ENCODE measurements at places on chromosomes 6 and 20.

DNA sequence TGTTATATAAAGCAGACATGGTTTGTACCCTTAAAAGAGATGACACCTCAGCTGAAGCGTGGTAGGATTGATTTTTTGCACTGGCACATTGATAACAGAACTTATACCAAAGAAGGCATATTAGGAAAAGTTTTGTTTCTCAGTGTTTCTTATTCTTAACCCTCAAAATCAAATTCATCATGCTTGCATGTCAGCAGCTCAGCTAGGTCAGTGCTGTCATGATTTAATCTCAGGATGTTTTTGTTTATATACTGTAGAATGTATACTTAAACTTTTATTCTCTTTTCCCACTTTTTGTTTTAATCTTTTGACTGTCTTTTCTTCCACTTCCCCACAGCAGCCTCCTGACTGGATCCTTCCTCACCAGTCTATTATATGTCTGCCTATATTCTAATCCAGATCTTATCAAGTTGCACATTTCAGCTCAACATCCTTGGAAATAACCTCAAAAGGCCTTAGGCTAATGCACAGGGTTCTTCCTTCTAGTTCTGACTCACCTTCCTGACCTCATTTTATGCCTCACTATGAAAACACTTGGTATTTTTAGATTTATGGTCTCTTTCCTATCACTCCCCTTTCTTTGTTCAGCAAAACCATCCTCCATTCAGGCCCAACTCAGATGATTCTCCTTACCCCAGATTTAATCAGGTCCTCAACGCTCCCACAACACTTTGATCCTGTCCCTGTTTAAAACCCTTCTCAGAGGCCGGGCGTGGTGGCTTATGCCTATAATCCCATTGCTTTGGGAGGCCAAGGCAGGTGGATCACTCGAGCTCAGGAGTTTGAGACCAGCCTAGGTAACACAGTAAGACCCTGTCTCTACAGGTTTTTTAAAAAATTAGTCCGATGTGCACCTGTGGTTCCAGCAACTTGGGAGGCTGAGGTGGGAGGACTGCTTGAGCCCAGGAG, 7.2 kb downstream of the HEBP2 start:
- DNase-seq = no peak

GRCh38 chr6:137631323-137631722, 137.1 kb upstream of the OLIG3 start:
- no peak for DNase-seq

GRCh38 chr6:5522147-5522546, 260.8 kb downstream of the FARS2 start:
- DNase-seq = peak; percentile 8

DNA sequence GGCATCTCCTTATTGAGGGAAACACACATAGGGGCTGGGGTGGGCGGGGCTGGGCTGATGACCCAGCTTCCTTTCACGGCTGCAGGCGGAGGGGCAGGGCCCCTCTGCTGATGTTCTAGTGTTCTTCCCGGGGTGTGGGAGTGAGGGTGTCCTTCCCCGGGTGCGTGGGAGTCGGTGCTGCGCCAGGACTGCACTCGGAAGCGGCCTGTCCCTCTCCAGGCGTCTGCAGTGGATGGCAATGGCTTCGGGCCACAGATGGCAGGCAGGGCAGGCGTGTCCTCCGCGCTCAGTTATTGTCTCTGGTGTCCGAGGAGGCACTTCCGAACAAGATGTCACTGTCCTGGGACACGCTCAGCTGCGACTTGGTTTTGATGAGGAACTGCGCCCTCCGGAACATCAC, 19.2 kb downstream of the KCNG1 start:
- DNase-seq = no peak

GRCh38 chr6:107075951-107076381, 39.3 kb downstream of the BEND3 start:
- DNase-seq = no peak

GRCh38 chr20:8002056-8002455, 17.5 kb downstream of the TMX4 start:
- no peak for DNase-seq

GRCh38 chr6:141925001-141925400, 207.7 kb upstream of the GJE1 start:
- DNase-seq = no peak

DNA sequence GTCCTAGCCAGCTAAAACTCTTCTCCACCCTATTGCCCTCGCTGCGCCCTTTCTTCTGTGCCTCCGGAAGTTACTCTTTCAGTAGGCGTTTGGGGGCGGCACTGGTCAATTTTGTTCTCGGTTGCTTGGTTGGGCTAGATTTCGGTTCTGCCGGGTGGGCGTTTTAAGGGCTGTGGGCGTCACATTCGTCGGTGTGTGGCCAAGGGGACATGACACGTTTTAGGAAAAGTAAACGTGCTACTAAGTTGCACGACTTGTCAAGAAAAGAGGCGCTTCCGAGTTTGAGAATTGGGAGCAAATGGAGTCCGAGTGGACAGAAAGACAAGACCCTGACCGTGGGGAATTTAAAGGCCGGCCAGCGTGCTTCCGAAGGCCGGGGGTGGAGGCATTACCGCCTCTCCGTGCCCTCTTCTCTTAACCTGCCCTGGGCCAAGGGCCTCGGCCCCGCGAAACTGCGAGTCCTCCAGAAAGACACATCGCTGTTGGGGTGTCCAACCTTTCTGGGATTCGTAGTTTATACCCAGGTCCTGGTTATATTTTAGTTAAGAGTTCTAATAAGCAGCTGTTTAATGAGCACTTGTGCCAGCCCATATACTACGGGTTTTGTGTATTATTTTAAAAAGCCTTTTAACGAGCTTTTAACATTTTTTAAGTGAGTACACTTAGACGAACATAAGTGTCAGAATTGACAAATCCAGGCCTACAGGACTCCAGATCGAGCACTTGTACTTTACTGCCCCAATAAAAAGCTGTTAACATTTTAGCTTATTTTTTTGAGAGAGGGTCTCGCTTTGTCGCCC, 664 bp upstream of the BAG6 start:
- DNase-seq = no peak

- DNase-seq = no peak
These were observed 35.3 kb downstream of the RALGAPA2 start for GRCh38 chr20:20677186-20677585.

- no peak for DNase-seq
These were observed 83.9 kb downstream of the KCNB1 start for GRCh38 chr20:49398401-49399144.

DNA sequence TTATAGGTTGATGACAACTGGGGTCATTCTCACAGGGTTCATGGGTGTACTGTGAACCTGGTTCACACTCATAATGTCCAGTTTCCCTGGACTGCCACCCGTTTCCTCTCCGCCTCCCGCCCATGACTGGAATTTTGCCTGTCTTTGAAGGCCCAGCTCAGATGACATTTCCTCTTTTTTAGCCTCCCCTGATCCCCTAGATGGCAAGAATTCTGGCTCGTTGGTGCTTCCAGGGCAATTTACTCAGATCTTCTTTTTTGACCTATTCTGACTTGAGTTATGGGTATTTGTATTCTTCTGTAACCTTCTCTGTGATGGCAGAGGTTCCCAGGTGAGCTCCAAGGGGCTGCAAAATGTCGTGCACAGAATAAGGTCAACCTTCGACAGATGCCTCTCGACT, 5.7 kb upstream of the CITED2 start:
- no peak for DNase-seq

- DNase-seq = no peak
These were observed 30.3 kb downstream of the TOP1 start for GRCh38 chr20:41058674-41059635.

GRCh38 chr20:52160621-52161204, 30.9 kb downstream of the ZFP64 start:
- no peak for DNase-seq

DNA sequence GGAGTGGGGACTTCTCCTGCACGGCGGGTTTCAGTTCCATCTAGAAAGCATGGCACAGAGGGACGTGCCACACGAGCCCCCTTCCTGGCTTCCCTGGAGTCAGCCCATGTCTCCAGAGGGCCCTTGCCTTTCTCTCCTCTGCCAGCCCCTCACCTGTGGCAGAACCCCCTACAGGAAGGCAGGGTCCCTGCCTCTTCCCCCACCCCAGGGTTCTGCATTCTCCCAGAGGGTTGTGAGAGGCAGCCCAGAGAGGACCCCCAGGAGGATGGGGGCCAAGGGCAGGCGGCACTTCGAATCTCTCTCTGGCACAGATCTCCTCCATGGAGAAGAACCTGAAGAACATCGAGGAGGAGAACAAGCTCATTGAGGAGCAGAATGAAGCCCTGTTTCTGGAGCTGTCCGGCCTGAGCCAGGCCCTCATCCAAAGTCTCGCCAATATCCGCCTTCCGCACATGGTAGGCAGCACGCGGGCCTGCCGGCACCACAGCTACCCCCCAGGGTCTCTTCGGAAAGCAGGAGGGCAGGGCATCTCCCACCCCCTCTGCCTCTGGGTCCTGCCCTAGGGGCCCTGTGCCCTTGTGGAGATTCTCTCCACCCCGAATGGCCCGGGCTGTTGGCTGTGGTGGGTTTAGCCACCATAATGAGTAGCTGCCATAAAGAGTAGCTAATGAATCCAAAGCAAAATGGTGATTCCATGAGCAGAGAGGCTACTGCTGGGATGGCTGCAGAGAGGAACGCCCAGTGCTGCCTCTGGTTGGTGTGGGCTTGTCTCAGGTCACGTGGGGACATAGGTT, 15.9 kb upstream of the PCMTD2 start:
- no peak for DNase-seq

GRCh38 chr6:135084001-135084915, 29.6 kb upstream of the HBS1L start:
- no peak for DNase-seq

DNA sequence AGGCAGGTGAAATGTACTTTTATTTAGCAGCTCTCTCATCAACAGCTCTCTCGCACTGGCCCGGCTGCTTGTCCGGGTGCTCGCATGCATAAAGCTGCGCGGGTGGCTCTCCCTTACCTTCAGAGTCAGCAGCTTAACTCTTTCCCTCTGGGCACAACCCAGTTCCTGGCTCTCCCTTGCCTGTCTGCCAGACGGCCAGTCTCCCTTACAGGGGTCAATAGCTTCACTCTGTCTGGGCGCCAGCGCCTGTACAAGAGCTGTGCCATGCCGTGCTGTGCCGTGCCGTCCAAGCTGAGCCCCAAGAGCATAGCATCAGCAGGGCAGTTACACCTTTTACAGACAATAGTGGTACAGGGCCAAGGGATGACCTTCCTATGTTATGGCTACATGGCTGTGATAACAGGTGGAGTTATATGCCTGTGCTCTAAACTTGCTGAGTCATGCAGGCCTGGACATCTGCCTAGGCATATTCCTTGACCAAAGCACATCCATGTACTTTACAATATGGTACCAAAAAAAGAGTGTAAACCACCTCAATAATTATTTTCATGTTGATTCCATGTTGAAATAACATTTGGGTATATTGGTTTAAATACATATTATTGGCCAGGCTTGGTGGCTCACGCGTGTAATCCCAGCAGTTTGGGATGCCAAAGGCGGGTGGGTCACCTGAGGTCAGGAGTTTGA, 47.9 kb downstream of the BLTP3A start:
- DNase-seq = no peak

DNA sequence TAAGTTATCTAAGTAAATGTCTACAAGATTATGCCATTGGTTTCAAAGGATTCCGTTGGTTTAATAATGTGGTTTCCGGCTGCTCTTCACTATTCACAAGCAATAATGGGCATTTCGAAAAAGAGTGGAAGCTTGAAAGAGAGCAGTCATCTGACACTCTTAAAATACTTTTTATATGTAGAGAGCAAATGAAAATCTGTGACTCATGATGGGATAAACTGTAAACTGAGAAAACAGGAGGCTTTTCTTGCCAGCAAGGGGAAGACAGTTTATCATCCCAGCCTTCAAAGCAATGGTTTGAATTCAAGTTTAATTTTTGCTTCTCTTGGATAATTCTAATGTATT, 145.7 kb downstream of the KHDC1L start:
- no peak for DNase-seq

GRCh38 chr20:62753626-62754025, 42.6 kb upstream of the MRGBP start:
- no peak for DNase-seq

GRCh38 chr6:140915103-140915502, 1217.6 kb upstream of the GJE1 start:
- no peak for DNase-seq

DNA sequence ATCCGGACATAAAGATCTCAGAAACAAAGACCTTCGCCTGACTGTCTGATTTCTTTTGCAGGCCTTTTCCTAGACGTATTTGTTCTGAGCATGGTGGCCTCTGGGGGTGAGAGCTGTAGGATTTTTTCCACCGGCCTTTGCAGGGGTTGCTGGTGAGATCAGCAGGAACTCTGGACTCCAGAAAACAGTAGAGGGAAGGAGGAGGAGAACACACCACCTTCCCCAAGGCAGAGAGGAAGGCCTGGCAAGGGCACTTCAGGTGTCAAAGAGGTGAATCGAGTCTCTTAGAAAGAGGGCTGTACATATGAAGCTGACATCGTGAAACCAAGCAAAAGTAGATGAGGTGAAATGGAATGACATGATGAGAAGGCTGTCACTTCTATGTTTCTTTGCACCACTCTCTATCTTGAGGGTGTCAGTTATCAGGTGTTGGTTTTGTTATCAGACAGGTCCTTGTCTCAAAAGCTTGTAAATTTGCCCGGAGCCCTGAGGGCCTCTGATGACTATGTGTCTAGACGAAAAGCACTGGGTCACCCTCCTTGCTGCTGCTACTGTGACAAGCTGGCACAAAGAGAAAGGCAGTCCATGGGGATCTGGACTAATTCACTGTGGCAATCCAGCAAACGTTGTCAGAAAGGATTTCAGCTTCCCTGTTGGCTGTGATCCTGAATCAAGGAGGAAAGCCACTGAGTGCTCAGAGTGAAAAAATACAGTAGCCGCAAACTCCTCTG, 91.3 kb upstream of the MAP3K7 start:
- no peak for DNase-seq

DNA sequence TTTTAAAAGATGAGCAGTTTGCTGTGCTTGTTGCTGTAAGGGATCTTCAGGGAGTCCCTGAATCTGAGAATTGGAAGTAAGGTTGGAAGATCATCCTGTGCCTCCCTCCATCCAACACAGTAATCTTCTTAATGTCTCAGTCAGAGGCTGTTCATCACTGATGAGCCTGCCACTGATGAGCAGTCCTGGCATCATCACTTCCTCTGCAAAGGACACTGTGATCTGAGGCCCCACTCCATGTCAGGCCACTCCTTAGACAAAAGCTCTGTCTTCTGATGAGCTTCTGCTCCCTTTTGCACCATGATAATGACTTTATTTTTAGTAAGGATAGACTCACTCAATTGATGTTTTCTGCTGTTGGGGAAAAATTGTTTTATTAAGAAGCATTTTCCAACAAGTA, 121.0 kb downstream of the UST start:
- DNase-seq = no peak
